ENCODE measurements at places on chromosomes 3 and 15.

GRCh38 chr15:62474021-62474770 lies 309.1 kb upstream of the C2CD4B start:
- no peak for DNase-seq

DNA sequence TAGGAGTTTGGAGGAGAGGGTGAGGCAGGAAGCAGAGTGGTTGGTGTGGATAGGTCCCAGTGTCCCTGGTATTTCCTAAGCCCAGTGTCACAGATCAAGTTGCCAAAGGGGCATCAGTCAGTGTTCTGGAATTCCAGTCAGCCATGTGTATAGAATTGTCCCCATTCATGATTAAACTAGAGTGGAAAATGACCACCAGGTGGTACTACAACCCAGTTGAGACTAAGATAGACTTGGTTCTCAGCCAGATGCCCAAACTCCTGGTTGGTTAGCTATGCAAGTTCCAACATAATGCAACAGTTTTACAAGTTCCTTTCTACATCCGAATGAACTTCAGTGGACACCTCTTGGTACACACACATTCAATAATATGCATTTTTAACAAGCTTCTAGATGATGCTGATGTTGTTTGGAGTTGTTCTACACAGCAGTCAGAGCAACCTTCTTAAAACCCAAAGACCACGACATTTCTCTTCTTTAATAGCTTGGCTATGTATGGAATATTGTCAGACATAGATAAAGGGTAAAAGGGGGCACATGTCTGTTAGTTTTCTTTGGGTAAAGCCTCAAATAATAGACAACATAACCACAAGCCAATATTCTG lies 8.4 kb upstream of the ATR start:
- DNase-seq = peak; percentile 41

DNA sequence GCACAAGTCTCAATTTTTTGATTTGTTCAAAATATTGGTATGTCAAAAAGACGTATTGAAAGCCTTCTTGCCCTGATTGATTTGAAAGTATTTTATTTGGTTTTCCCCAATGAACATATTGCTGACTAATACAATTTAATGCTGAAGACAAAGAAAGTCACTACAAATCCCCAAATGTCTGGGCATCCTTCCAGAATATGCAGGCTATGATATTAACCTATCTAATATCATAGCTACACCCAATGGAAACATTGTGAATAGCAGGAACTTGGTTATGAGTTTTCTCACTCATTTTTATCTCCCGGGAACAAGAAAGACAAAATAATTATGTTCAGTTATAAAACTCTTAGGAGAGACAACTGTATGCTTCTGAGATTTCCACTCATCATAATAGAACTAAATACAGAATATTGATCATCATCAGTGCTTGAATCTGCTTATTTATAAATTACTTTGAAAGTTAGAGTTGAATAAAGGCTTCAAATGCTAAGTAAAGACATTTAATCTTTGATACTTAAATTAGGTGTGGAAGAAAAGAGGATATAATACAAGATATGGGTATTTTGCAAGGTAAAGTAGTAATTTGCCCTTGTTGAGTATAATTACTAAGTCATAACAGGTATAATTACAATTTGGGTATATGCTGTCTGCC lies 483.9 kb downstream of the RBMS3 start:
- no peak for DNase-seq

DNA sequence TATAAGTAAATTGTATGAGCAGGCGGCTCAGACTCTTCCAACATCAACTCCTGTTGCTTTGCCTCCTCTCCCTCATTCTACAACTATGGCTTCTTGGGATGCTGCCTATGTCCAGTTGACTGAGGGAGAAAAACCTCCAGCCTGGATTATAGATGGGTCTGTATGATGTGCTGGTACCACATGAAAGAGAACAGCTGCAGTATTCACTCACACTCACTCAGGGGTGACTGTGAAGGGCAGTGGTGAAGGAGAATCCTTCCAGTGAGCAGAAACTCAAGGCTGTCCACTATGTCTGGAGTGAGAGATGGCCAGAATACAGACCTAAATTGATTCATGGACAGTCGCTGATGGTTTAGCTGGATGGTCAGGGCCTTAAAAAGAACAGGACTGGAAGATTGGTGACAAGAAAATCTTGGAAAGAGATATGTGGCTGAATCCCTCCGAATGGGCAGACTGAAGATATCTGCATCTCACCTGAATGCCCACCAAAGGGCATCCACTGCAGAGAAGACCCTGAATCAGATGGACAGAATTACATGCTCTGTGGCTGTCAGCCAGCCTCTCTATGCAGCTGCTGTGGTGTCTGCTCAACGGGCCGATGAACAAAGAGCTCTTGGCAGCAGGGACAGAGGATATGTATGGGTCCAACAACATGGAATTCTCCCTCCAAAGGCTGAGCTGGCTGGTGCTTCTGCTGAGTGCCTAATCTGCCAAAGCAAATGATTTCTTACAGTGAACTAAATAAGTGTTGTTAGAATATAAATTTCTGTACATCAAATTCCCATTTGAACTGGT lies 1.9 kb upstream of the BCL2L10 start:
- DNase-seq = no peak

DNA sequence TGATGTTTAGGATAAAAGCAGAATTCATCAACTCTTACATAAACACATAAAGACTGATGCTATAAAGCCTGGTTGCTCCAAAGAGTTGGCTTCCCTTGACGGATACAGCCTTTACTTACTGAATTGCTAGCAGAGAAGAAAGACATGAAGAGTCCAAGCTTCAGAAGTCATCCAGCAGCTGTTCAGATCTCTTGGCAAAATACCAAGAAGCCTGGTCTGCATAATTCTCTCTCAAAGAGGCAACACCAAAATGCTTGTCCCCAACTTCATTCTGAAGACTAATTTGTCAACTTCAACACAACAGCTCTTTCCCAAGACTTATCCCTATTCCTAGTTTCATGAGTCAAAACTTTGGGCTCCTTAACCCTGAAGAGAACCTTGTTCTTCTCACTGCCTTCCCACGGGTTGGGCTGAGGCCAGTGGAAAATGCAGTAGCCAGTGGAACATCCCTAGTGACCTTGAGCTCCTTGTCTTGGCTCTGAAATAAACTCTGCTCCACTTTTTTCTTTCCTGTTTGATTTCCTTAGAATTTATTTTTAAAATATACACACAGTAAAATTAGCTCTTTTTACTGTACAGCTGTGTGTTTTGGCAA lies 119.2 kb upstream of the THBS1 start:
- DNase-seq = no peak

- no peak for DNase-seq
Observed at GRCh38 chr3:72270730-72271129, 485.8 kb upstream of the PROK2 start.

DNA sequence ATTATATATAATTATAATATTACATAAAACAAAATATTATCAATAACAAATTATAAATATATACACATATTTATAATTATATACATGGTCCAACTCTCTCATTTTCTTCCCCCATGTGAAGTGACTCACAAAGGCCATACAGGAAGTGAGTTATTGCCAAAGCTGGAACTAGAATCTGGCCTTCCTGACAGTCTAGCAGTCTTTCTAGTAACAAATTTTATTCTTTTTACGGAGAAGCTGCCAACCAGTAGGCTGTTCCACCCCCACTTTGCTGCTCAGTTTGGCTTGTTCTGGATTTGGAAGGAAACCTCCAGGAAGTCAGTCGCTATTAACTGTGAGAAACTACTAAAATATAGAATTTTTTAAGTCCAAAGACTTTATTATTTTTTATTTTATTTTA lies 79.6 kb downstream of the DHX36 start:
- no peak for DNase-seq

GRCh38 chr3:50417637-50418033 lies 58.3 kb upstream of the TMEM115 start:
- no peak for DNase-seq

DNA sequence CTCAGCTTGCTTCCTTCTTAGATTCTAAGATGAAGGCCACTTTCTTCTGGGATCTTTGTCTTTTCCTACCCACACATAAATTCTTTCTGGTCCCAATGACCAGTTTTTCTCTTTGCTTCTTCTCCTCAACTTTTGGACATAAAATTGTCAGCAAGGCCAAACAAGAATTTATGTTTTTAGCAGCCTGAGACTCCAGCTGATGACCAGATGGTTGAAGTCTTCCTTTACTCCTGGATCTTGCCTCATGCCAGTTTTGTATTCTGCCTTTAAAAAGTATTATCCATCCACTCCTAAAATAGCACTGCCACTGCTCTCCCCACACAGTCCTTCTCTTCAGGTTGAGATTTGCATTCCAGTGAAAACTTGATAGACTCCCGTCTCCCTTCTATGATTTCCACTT lies 236.0 kb downstream of the VPS13C start:
- DNase-seq = no peak

DNA sequence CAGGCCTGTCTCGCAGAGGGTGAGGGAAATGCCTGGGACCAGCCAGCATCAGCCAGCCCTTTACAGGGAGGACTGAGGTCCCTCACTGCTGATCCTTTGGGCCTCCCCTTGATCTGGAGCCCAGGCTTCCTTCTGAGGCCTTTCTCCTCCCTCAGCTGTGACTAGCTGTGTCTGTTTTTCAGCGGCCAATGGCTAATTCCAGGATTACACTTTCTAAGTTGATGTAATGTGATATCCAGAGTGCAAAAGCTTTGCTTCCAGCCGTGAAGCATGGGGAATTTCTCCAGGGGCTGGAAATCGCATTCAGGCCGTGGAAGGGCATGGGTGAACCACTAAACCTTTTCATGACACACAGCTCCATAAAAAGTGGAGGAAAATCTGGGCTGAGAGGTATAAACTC lies 157.6 kb downstream of the SHQ1 start:
- no peak for DNase-seq

DNA sequence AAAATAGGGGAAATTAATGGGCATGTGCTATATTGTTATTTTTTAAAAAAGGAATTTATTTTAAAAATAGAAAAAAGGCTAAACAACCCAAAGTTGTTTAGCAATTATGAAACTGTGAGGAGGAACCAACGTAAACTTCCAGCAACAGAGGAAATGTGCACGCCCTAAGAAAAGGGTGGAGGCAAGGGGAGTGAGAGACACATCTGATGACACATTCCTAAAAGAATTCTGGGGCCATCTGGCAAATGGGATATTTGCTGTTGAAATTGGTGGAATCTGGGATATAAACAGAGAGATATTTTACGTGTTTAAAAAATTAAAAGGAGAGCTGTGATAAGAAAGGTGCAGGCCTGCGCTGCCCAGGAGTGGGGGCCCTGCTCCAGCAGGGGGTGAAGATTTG lies 50.8 kb upstream of the MUC13 start:
- DNase-seq = no peak

GRCh38 chr3:168707900-168708299 lies 612.2 kb upstream of the GOLIM4 start:
- no peak for DNase-seq

DNA sequence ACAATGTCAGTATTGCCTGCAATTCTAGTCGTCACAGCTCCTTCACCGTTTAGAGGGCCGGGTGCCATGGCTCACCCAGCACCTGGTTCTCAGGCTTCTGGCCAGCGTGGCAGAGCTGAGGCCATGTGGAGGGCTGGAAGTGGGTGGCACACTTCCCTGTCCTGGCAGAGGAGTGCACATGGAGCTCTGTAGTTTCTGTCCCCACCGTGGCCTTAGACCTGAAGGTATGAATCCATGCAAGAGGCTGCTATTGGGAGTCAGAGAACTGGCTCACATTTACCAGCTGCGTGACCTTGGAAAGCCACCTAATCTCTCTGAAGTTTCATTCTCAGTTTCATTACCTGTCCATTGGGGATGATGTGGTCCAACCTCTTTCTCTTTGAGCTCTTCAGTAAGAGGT lies 22.2 kb downstream of the EPHB1 start:
- DNase-seq = no peak

- DNase-seq = no peak
Observed at GRCh38 chr15:75542386-75542797, 36.7 kb downstream of the PTPN9 start.

DNA sequence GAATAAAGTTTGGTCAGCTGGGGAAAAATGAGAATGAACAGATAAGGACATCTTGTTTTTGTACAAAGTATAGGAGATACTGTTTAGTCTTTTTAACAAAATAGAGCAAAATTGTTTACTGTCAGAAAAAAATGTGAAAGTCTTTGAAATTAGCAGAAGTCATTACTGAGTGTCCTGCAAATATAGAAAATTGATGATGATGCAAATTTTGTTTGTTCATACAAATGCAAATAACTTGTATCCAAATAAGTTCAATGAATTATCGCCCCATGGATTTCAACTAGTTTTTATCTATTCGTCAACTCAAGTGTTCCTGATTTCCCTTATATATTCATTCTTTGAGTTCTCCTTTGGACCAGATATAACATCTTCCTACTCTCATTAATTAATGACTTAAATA lies 378.0 kb upstream of the SGO1 start:
- no peak for DNase-seq

- no peak for DNase-seq
Observed at GRCh38 chr3:99537416-99537815, 101.0 kb upstream of the COL8A1 start.

DNA sequence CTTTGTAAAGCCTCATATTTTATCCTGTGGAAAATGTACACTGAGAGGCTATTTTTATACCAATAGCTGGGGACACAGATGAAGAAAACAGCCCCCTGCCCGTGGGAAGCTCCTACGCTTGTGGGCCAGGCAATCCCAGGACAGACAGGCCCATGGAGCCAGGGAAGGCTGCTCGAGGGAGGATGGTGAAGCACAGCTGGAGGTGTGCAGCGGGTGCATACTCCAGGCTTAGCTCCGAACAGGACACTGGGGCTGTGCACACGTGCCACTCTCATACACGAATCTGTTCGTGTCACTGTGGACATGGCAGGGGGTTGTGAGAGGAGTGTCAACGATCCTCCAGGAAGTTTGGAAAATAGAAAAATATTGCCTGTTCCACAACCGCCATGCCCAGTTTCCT lies 36.1 kb downstream of the SMAD6 start:
- DNase-seq = no peak
